ENCODE measurements at places on chromosomes 3 and 15.
A peak's percentile ranks its signal among the peaks of the same experiment; 100 is the strongest.

GRCh38 chr15:64877435-64877834, 34.3 kb upstream of the ANKDD1A start:
- DNase-seq, result no peak

- peak; percentile 28 for DNase-seq
Observed at GRCh38 chr3:122903171-122903570, 108.3 kb downstream of the SLC49A4 start.

DNA sequence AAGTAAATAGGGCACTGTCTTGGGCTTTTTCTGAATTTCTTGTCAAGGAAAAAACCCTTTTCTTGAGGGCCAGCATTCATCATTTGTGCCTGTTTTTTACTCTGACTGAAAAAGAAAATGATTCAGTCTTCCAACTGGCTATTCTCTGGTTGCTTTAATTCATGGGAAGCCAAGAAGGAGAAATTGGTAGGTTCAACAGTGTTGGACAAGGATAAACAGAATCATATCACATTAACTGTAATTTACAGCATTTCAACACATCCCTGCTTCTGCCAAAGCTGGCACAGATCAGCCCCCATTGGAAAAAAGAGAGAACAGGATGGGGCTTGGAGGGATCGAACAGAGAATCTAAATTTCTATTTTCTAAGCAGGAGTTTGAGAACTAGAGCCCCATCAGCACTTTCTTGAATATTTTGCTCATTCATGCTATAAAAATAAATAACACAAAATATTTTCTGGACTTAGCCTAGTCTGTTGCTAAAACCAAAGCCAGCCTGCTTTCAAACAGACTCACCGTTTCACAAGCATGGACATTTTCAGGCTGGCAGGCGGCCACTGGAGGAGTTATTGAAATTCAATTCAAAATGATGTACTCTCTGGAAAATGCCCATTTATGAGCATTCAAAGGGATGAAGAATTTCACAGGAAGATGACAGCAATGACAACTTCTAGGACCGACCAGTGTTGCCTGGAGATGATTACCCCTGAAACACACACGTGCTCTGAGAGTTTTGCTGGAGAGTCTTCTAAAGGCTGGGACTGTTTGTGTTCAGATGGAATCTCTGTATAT, 181.2 kb downstream of the WNT5A start:
- DNase-seq, result no peak

- no peak for DNase-seq
Observed at GRCh38 chr3:35970793-35971192, 331.5 kb downstream of the ARPP21 start.

DNA sequence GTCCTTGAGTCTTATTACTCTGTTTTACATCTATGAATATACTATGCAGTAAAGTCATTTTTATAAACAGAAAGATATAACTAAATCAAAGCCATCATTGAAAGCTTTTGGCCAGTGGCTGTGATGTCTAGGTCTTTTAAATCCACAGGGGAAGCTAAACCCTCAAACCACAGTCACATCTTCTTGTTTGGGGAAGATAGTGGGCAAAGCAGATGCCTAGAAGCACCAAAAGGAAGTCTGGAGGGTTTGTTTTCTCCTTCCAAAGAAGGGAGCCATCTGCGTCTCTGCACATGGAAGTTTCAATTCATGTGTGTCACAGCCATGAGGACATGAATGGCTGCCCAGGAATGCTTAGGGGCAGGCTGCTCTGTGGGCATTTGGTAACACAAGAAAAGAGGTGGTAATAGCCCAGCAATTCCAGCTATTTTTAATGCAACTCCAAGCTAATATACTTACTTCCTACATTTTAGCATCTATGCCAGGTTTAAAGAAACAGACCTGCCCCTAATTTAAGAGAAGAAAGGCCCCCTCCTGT, 322.2 kb downstream of the SLC9A9 start:
- no peak for DNase-seq

Data from SK-N-DZ (cell line).